Stimulated activated CD8-positive, alpha-beta memory T cell treated with anti-CD3 and anti-CD28 coated beads, Interleukin-4, amount 100 ng/mL, for 4 hours (primary cell): ENCODE measurements at places on chromosomes 12 and 14.

GRCh38 chr12:93453633-93454032 lies 11.9 kb upstream of the UBE2N start:
- DNase-seq: no peak

DNA sequence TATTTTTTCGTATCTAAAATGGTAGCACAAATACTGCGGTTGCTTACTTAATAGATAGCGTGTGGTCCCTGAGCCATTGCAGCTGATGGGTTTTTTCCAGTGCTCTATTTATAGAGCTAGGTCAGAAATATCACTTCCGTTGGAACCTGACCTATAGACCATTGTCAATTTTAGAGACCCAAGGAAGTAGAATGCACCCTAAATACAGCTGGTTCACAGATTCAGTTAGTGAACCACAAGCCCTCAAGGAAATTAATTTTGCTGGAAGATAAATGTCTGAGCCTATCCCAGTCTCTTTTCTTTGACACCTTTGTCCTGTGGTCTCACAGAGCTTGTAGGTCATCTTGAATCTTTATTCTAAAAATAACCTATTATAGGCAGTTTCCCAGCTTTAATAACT lies 391.0 kb downstream of the ZFP36L1 start:
- DNase-seq: no peak

GRCh38 chr12:116411977-116412376 lies 134.5 kb upstream of the MED13L start:
- no peak for DNase-seq

- DNase-seq: no peak
These were observed 173.0 kb upstream of the WSCD2 start for GRCh38 chr12:107955966-107956643.

- no peak for DNase-seq
These were observed 4.4 kb upstream of the FAM186B start for GRCh38 chr12:49609875-49610154.

DNA sequence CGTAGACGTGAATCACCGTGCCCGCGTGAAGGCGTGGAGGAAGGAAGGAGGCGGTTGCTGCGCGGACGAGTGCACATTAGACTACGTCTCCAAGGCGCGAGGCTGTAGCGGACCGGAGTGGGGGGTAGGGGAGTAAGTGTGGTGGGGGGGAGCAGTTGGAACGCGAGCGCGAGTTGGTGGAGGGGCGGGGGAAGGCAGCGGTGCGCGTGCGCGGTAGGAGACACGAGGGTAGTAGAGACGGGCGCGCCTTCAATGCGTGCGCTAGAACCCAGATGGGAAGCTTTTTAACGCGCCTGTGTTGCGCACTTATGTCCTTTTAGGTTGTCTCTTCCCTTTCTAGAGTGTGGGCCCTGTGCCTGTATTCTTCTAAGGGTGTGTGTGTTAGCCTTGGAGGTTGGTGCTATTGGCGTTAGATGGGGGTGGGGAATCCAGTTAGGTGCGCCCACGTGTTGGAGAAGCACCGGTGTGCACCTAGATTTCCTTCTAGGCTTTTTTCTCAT lies 604 bp downstream of the EIF4B start:
- peak; percentile 58 for DNase-seq

DNA sequence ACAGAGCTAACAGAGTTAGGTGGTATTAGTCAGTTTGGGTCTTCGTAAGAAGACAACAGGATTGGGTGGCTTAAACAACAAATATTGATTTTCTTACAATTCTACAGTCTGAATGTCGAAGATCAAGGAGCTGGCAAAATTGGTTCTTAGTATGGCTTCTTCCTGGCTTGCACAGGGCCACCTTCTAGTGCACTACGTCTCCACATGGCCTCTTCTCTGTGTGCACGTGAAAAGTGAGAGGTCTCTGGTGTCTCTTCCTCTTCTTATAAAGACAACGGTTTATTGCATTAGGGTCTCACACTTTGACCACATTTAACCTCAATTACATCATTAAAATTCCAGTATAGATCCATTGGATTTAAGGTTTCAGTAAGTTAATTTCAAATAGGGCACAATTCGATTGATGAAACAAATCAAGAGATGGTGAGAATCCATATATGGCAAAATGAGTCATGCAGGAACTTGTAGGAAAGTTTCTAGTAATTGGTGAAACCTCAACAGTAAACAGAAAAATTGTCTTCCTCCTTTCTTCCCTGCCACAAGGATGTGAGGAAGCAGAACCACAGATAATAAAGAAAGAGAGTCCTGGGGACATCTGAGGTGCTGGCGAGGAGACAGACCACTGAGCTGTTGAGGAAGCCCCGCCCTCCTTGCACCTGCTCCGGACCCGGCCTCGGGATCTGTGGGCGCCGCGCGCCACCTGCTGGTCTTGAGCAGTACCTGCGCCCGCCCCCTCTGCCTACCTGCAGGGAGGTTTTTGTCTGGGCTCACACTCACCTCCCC lies 846.7 kb downstream of the TMEM121 start:
- peak; percentile 49 for DNase-seq

DNA sequence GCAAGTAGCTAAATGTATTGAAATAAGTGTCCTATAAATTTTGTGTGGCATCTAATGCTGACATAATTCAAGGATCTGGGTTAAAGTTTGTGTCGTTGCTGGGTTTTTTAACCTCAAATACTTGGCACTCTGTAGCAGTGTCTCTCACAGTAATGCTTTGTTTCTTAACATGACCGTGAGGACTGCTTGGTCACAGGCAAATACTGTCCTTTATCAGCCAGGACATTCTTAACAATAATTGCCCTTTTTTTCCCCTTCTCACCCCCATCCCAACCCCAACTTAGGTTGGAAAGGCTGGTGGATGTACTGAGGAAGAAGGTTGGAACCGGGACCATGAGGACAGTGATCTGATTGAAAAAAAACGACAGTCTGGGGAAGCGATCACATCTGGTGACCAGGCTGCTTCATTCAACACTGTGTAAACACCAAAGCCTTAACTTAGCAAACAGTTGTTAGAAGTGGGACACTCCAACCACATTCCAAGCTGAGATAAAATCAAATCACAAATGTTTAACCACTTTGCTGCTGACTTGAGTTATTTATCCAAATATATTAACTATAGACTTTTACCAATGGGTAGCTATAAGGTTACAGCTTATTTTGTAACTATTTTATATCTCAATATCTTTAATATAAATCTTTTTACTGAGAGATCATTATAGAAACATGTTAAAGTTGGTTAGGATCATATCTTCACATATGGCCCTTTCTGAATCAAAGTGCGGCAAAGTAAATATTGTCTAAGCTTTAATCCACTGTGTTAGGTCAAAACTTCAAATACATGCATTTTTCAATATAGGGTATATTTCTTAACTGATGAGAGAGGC lies 48.2 kb downstream of the FOXA1 start:
- DNase-seq: no peak

- DNase-seq: no peak
These were observed 11.8 kb downstream of the FOXG1 start for GRCh38 chr14:28778138-28779117.

DNA sequence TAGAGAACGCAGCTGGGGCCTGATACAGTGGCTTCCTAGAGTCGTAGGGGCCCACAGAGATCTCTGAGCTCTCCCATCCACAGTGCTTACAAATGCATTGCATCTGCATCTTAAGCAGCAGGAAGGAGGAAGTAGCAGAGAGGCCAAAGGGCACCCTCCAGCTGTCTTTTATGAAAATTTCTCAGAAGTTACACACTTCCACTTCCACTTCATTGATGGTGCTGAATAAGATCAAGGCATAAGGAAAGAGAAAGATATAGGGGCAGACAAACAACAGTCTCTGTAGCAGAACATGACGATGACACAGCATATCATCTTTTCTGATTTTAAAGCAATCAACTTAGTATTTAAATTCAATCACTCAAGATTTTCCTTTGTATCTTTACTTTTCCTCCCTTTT lies 51.6 kb upstream of the ABCC9 start:
- DNase-seq: no peak

DNA sequence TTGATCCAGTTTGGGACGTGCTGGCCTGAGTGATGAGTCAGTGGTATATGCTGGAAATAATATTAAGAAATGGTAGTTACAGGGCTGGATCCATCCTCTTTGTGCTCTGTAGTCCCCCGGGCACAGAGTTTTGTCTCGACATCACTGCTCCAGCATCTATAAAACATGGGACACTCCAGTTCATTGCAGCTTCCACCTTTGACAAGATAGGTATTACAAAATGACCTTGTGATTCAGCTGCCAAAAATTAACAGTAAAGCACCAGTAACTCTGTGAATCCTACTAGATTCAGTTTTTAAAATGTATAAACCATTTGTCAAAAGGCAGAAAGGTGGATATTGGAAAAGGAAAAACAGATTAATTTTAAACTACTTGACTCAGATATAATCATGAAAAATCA lies 14.6 kb upstream of the GNG2 start:
- no peak for DNase-seq

DNA sequence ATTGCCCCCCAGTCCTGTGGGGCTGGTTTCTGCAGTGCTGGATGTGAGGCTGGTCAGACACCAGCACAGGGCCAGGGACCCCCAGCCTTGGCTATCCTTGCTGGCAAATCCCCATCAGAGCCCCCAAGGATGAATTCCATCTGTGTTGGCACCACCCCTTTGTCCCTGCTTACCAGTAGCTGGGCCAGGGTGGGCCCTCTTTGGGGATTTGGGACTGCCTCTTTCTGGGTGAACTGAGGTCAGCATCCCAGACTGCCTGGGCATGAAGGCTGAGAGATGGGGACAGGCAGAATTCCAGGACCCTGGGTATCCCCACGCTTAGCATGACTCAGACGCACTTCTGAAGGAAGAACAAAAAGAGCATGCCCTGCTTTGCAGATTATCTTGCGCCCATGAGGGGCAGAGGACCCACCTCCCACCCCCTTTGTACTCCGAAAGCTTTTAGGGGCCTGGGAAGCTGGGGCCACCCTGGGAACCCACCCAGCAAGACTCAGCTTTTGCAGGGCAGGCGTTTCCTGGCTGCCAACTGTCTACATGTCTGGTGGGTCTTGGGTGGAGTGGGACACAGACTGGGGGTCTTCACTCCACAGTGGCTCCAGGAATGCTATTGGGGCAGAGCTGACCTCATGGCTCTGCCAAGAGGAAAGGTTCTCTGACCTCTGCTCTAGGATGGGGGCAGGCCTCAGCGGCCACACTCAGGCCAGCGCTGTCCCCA lies 26.8 kb downstream of the RFLNA start:
- no peak for DNase-seq

DNA sequence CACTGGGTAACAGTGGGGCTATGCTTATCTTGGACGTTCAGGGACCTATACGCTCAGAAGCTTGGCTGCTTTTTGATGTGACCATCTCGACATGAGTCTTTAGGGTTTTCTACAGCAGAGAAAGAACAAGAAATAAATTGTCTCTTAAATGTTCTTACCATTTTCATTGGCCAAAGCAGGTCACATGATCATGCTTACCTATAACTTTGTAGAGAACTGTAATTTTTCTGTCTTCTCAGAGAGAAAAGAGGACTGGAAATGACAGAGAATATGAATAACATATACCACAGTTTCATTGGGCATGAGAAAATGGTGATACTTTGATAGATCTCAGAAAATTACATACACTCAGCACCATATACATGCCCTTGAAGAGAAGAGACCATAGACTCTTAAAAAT lies 390.9 kb downstream of the NRXN3 start:
- no peak for DNase-seq

DNA sequence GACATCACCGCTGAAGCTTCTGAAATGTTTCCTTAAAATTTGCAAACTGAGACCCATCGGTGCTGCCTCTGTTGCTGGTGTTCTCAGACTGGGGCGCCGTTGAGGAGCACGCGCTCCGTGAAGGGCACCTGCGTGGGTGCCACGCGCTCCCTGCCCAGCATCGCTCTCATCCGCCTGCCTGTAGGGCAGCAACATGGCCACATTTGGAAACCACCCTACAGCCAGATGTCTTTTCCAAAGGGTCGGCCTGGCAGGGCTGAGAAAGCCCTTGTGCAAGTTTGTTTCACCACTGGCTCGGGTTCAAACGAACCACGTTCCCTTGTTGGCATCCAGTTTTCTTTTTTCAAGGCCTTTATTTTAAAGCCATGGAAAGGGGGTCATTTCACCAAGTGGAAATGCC lies 13.9 kb downstream of the ADGRD1 start:
- DNase-seq: no peak

- DNase-seq: no peak
These were observed 1093.7 kb downstream of the SLC6A15 start for GRCh38 chr12:83818881-83819280.

GRCh38 chr12:51678086-51678724 lies 87.2 kb downstream of the SCN8A start:
- DNase-seq: no peak

GRCh38 chr12:12327802-12328201 lies 22.2 kb downstream of the MANSC1 start:
- DNase-seq: no peak

DNA sequence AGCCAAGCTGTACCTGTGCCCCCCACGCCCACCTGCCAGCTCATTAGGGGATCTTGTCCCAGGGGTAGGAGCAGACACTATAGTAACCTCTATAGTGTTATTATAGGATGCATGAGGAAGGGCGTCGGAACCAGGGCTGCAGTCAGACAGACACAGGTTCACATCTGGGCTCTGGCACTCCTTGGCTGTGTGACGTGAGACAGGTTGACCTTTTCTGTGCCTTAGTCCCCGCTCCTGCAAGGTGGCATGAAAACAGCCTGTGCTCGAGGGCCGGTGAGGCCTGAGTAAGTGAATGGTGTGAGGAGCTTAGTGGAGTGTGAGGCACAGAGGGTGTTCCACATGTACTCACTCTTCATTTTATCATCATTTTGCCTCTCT lies 19.0 kb downstream of the ASB2 start:
- no peak for DNase-seq

GRCh38 chr12:78088391-78088832 lies 257.7 kb downstream of the NAV3 start:
- DNase-seq: no peak

DNA sequence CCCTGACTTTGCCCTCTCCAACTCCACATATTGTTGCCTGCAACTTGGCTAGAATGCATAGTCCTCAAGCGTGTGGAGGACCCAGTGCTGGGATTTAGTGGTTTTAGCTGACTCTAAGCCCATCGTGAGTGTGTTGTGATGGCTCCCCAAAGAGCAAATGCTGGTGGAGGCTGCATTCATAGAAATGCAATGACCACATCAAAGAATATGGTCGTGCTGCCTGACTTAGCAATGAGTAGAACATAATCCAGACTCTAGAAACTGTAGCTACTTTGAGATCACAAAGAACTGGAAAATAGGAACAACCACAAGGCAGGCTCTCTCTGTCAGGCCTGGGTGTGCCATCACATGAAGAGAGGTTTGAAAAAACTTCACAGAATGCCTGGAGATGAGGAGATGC lies 1.3 kb downstream of the DYRK4 start:
- no peak for DNase-seq

- DNase-seq: no peak
These were observed 5.1 kb downstream of the INF2 start for GRCh38 chr14:104694475-104694950.
